ENCODE measurements at places on chromosomes 1 and 21. TPM values are rescaled to one million over a fixed set of nuclear protein-coding genes. Genes with fewer than 3 reads are reported as not detected.

Gene SLC30A1
- 16.1 TPM for total RNA-seq

Gene PIP5K1A
- 38.1 TPM for total RNA-seq

Gene USH2A
- total RNA-seq: not detected

Gene CYP4A11
- 0.29 TPM for total RNA-seq

Gene NID1
- total RNA-seq: 154 TPM

Gene PTPRF
- total RNA-seq: 149 TPM

Gene RNPEP
- 43.0 TPM for total RNA-seq

Gene HFM1
- total RNA-seq: 0.48 TPM

Gene SFN
- 12.1 TPM for total RNA-seq

Gene ATP1A4
- total RNA-seq: 4.5 TPM

Gene PSMD4
- total RNA-seq: 140 TPM

Gene GBP4
- total RNA-seq: 4.2 TPM

Gene WARS2
- 26.2 TPM for total RNA-seq

Gene CSF3R
- total RNA-seq: 28.8 TPM

Data from breast epithelium (tissue), 4 donors.